ENCODE measurements at places on chromosomes 3 and 15.

GRCh38 chr15:74937272-74937589 lies 642 bp downstream of the COX5A start:
- DNase-seq: no peak

- DNase-seq: no peak
Measured at GRCh38 chr3:69762768-69763229, 23.5 kb downstream of the MITF start.

GRCh38 chr3:195397524-195397923 lies 45.3 kb downstream of the ACAP2 start:
- DNase-seq: no peak

- DNase-seq: no peak
Measured at GRCh38 chr3:50190936-50191660, at the start of gene GNAT1. Gene GNAT1 (plus strand): TSS chr3:50191610. CDS start chr3:50191726, 116 bp downstream.

GRCh38 chr3:158405507-158405906 lies 165.5 kb upstream of the MLF1 start:
- DNase-seq: no peak

DNA sequence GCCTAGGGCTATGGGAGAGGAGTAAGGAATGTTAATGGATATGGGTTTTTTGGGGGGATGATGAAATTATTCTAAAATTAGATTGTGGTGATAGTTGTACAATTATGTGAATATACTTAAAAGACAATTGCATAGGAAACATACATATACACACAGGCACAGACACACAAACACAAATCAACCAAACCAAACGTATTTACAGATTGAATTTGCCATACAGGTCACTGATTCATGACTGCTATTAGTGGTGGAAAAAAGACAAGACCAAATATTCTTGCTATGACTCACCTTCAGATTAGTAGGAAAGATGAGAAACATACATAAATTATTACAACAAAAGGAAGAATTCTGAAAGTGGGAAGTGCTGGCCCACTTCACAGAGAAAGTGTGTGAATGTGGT lies 85.3 kb downstream of the C3orf38 start:
- DNase-seq: no peak

DNA sequence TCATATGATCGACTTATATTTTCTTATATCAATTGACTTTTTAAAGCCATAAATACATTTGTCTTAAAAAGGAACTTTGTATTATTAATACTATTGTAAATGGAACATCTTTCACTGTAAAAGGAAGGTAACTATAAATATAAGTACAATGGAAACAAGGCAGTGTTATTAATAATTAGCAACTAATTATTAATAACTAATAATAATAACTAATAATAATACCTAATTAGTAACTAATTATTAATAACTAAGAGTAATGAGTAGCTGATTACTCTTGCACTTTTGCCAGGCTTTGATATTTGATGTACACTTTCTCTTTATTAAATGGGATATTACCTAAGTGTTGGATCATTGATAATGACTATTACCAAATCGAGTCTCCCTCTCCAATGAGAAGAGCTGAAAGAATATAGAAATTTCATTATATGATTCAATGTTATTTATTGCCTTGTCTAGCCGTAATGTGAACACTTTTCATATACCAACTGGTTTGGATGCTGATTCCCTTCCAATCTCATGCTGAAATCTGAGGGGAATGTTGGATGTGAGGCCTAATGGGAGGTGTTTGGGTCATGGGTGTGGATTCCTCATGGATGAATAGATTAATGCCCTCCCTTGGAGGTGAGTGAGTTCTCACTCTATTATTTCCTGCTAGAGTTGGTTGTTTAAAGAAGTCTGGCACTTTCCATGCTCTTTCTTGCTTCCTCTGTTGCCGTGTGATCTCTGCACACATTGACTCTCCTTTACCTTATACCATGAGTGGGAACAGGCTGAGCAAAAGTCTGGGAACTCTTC lies 202.1 kb upstream of the ZBTB20 start:
- DNase-seq: no peak

- DNase-seq: no peak
Measured at GRCh38 chr15:45231864-45232562, 20.0 kb upstream of the SLC28A2 start.

GRCh38 chr3:107989661-107990060 lies 101.2 kb downstream of the CD47 start:
- no peak for DNase-seq

DNA sequence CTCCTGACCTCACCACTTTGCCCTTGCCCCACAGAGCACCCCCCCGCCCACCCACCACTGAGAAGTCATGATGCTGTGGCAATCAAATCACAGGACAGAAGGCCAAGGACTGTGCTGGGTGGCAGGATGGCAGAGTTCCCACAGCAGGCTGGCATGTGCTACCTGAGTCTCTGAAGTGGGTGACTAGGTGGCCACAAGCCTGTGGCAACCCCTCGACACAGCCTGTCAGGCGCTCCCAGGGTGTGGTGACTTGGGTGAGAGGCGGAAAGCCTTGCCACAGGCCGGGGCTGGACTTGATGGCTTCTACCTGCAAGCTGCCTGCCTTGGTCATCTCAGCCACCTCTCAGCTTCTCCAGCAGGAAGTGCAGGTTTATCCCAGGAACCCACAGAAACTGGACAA lies 15.6 kb upstream of the DUSP7 start:
- DNase-seq: no peak

GRCh38 chr15:55661428-55661827 lies 73.3 kb upstream of the PYGO1 start:
- DNase-seq: no peak

DNA sequence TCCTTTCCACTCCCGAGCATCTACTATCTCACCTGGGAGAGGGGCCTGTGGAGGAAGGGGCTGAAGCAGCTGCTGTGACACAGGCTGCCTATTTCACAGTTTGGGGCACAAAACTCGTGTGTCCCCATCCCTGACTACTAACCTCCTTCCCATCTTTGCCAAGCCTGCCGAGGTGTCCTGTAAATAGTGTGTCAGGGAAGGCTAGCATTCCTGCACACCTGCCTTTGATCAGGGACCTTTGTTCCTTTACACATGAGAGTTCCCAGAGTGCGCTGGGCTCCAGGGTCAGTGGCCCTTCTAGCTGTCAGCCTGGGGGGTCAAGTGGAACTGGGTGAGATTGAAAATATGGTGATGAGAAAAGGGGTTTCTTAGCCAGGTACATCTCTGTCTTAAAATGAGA lies 13.0 kb upstream of the TF start:
- no peak for DNase-seq

DNA sequence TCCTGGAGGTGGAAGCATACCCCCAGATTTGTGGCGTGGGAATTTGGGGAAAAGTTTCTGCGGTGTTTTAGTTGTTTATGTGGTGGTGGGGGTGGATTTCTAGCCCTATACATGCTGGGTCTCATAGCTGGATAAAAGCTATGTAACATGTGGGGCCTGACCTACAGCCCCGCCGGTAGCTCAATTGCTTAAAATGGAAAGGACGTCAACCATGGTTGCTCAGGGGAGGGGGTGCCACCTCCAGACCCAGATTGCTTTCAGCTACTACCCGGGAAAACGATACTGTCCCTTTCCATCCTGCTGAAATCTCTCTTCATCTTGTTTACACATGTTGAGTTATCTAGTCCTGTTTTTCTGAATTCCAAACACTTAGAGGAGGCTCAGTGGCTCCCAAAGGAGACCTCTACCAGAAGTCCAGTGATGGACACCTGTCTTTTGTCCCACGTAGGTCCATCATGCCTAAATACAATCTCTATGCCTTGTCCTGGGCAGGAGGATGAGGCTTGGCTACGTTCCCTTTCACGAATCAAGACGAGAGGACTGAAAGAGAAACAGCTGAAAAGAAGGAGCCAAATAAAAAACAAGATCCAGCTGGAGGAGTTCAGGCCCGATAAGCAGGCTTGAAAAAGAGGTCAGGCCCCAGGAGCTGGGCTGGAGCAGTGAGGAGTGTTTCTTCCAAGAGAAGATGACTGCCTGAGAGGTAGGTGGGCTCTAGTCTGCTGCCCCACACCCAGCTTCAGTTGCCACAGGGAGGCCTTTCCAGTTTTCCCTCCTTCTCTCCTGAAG lies 72.1 kb upstream of the TPRG1 start:
- no peak for DNase-seq

DNA sequence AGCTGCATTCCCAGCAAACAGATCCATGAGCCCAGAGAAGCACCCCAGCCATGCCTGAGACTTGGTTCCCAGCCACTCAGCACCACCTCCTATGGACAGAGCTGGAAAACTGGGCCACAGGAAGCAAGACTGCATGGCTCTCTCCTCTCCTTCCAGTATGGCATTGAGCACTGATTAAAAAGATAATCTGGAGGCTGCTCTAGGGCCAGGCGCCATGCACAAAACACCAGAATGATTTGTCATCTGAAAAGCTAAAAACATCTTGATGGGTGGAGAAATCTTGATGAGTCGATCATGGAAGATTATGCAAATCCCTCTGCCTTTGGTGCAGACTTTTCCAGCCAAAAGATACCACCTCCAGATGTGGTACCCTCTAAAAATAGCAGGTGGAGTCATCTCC lies 62.7 kb upstream of the MRPS22 start:
- no peak for DNase-seq

DNA sequence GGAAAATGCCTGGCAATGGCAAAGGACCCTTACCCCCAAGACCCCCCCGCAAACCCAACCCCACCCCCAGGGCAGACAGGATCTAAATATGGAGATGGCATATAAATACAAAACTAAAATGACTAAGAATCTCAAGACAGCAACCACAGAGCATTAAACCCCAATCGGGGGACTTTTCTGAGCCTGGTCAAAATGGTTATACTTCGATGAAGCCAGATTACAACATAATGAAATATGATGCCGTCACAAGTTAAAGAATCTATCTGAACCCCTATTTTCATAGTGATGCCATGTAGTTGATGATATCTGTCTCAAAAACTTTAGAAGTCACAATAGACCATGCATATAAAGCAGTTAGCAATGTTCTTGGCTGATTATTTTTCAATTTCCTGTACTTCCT lies 223.6 kb downstream of the CGGBP1 start:
- no peak for DNase-seq

GRCh38 chr3:12227833-12228232 lies 61.0 kb upstream of the PPARG start:
- no peak for DNase-seq

- no peak for DNase-seq
Measured at GRCh38 chr15:101139986-101140696, 111.7 kb downstream of the CHSY1 start.

DNA sequence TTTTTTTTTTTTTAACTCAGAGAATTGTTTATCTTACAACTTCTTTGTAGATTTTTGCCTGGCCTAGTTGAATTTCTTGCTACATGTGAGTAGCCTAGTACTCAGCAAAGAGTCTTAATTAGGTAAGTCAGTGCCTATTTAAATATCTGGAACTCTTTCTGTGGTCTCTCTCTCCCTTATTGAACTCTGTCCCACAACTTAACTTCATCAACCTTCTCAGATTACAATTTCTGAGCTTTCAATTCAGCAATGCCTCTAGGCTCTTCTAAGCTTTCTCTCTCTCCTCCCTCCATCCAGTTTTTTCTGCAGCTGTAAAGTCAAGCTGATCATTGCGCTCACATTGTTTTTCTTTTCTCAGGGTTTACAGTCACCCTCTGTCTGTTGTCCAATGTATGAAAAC lies 517.6 kb upstream of the ROBO1 start:
- no peak for DNase-seq

DNA sequence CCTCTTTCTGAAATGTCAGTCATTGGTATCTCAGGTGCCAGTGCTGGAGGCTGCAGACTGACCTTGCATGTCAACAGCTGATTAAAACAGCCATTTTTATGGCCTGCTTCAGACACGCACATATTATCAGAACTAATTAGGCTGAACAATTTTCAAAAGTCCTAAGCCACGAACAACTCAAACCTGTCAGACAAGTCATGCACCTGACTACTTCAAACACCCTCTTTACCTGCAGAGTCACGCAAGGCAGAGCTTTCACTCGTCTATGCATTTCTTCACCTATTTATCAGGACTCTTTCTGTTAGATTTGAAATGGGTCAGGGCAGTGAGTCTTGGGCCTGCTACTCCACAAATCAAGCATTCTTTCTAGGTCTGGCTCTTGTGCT lies 26.7 kb downstream of the CLK3 start:
- no peak for DNase-seq

- no peak for DNase-seq
Measured at GRCh38 chr3:97954228-97954827, 17.9 kb downstream of the RIOX2 start.

DNA sequence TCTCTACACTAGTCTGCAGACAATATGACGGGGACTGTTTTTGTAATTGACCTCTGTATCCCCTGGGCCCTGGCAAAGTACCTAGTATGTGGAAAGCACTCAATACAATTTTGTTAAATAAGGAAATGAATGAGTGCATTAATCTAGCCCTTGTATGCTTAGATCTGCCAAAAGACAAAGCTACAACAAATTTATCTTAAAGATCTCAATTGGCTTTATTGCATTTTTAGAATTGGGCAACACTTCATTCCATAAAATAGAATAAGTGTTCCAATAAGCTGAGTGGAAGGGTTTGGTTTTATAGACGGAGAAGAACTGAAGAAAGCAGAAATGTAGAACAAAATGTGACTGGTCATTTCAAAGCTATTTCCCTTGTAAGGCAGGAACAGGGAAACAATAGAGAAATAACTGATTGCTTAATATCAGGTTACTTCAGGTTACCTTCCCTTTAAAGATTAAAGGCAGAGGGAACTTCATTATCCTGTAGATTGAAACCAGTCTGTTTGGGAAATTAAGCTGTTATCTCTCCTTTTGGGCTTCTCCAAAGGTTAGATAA lies 108.3 kb upstream of the MME start:
- DNase-seq: no peak

Data from activated CD8-positive, alpha-beta memory T cell treated with anti-CD3 and anti-CD28 coated beads for 1 hour (primary cell).